ENCODE measurements at places on chromosomes 5 and 9.

DNA sequence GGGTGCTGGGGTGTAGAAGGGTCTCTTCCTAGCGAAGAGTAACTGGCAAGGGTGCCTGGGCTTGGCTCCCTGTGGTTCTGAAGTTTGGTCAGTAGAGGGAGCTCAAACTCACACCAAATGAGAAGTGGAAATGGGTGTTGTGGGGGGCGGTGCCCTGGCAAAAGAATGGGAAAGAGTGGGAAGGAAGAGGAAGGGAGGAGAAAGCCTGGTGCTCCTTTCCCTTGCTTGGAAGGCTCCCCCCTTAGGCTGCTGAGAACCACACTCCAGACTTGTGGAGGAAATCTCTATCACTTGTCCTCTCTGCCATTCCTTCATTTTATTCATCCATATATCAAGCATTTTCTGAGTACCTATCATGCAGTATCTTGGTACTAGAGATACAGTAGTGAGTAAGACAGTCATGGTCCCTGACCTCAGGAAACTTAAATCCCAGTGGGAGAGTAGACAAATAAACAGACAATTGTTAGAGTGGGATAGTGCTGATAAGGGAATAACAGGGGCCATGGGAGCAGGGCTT is 13.0 kb downstream of the SLC4A9 start:
- peak; percentile 88 for DNase-seq

DNA sequence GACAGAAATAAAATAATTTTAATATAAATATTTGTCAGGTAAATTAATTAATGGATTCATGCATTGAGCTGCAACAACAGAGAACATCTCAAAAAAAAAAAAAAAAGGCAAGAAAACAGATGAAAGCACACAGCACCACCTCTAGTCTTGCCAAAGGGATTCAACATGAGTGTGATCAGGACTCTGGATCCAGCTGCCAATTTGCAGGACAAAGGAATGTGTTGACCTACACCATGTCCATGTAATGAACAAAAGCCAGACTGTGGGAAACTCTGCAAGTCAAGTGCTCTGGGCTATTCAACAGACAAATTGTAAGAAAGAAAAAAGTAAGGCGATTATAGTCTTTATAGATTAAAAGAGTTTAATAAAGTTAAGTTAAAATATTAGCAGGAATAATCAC is 769.3 kb downstream of the TLR4 start:
- DNase-seq: peak; percentile 66

- no peak for DNase-seq
Measured at GRCh38 chr5:10153394-10153793, 96.3 kb downstream of the ATPSCKMT start.

- no peak for DNase-seq
Measured at GRCh38 chr5:113170707-113171106, 194.1 kb downstream of the DCP2 start.

GRCh38 chr5:159478950-159479349 is 148.7 kb upstream of the IL12B start:
- no peak for DNase-seq

- peak; percentile 61 for DNase-seq
Measured at GRCh38 chr9:14348123-14348372, 34.1 kb upstream of the NFIB start.

DNA sequence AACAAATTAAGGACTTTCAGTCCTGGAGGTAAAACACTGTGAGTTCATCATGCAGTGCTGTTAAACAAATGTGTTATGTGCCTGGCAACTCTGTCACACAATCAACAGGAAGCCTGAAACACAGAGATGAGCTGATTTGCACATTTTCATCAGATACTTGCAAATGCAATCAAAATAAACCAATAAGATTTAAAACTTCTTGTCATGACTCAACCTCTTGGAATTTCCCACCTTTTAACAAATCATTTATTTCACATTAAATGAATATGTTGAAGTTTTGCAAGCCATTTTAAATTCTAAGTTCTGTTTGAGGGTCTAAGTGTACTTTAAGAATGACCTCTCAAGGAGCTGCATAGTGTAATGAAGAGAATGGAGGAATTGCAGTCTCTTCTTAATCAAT is 64.4 kb downstream of the ANXA1 start:
- no peak for DNase-seq

- no peak for DNase-seq
Measured at GRCh38 chr5:151740958-151741373, 17.5 kb downstream of the ATOX1 start.

GRCh38 chr9:124284940-124285441 is 27.2 kb downstream of the NEK6 start:
- DNase-seq: no peak

GRCh38 chr5:155015239-155015638 is 1.7 kb downstream of the KIF4B start:
- DNase-seq: no peak

DNA sequence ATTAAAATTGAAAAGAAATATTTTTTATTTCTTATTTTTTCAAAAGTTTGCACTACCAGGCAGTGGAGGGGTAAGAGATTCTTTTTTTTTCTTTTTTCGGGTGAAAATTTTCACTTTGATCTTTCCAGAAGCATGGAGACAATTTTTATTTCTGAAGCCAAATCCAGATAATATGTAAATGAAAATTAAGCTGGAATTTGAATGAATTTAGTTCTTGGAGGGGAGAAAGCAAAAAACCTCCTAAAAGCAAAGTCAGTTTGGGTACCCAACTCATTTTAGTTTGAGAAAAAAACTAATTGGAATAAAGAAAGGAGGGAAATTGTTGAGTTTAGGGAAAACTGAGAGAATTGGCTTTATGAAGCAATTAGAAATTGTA is 872 bp downstream of the ZNF618 start:
- DNase-seq: no peak

DNA sequence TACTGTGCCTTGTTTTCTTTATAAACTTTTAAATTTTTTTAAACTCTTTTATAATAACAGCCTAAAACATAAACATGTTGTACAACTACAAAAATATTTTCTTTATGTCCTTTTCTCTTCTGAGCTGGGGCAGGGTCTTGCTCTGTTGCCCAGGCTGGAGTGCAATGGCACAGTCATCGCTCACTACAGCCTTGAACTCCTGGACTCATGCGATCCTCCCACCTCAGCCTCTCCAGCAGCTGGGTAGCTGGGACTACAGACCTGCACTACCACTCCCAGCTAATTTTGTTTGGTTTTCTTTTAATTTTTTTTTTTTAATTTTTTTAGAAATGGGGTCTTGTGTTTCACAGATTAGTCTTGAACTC is 31.5 kb downstream of the TTC1 start:
- DNase-seq: no peak

DNA sequence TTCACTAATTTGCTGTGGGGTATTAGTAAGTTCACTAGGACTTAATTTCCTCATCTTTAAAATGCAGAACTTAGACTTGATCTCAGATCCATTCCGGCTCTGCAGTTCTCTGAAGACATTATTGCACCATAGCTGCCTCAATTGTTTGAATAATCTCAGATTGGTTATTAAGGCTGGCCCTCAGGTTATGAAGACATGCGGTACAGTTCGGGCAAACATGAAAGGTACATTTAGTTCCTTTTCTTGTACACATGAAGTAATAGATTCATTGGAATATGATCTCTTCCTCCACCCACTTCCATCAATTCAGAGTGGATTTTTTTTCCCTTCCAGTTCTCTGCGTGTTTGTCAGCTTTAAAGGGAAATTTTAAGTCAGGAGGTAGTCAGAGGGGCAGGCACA is 28.0 kb downstream of the ATP6V0E1 start:
- DNase-seq: no peak

- no peak for DNase-seq
Measured at GRCh38 chr9:126058591-126058990, 268.0 kb upstream of the MVB12B start.

GRCh38 chr9:101311758-101312420 is 72.9 kb downstream of the BAAT start:
- DNase-seq: peak; percentile 18

DNA sequence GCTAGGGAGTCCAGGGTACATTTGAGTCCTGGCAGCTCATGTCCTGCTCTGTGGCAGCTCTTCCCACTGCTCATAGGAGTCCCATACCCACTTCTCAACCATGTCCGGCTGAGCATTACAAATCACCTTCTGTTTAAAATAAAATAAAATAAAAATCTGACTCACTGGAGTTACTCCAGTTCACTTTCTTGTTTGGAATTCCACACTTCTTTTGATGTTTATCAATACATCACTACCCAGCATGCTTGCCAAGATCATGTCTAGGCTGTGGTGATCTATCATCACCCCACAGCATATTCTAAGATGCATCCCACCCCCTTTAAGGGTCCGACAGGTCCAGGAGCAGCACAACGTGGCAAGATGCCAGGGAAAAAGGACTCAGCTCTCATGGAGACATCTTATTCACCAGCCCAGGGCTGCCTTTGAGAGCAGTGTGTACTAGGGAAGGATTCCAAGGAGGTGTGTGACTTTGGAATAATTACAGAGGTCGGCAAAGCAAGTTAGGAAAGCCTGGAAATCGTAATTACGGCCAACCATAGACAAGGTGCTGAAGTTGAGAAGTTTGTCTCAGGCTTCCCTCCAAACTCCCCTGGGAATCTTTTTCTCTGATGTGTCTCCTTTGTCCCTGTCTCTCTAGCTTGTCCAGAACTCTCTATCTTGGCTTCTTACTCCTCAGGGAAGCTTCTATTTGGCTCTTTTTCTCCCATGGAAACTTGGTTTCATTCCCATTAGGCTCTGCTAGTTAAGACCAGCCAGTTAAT is 111.4 kb upstream of the SLC1A3 start:
- DNase-seq: no peak

GRCh38 chr5:174531782-174532191 is 192.6 kb upstream of the MSX2 start:
- DNase-seq: peak; percentile 54

DNA sequence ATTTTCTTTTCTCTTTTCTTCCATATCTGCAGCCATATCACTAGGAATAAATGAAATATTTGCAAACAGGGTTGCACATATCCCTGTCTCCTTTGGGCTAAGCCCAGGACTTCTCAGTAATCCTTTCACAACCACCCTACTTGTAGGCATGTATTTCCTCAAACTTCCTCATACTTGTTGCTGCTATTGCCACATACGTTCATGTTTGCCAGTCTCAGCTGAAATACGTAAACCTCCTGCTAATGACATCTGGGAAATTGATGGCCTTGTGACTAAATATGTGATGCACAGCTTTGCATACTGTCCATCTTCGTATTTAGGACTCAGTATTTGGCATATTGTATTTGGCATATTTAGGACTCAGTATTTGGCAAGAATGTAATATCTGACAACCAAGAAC is 224.6 kb downstream of the PLK2 start:
- no peak for DNase-seq
